Progenitor cell of endocrine pancreas (in vitro differentiated cells): ENCODE measurements at places on chromosomes 7 and 10.
A peak's percentile ranks its signal among the peaks of the same experiment; 100 is the strongest.

DNA sequence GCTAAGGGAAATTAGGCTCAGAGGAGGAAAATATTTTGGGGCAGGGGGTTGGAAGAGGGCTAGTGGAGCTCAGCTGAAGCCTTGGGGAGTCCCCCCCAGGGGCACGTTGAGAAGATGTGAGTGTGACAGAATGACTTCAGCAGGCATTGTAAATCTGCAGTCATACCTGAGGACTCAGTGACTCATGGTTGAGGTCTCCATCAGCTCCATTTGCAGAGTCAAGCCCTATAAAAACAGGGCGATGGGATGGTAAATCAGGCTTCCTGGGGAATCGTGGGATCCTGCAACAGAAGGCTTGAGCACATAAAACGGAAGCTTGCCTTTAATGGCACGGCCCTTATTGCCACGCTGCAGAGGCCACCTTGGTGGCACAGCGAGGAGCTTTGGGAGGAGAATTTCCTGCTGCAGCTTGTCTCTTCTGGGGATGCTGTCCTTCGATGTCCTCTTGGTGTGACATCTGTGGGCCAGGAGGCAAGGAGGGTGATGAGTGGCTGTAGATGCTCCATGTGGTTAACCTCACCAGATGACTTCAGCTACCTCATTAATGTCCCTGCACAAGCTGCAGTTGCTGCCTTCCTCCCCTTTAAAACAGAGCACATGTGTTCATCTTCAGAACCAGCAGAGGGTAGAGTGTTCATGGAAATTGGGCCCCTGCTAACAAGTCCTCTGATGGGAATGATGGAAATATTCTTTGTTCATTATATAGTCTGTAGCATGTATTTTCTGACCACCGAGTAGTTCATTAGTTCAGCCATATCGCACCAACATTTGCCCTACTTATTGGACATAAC, 285.9 kb downstream of the LRMDA start:
- no peak for DNase-seq

DNA sequence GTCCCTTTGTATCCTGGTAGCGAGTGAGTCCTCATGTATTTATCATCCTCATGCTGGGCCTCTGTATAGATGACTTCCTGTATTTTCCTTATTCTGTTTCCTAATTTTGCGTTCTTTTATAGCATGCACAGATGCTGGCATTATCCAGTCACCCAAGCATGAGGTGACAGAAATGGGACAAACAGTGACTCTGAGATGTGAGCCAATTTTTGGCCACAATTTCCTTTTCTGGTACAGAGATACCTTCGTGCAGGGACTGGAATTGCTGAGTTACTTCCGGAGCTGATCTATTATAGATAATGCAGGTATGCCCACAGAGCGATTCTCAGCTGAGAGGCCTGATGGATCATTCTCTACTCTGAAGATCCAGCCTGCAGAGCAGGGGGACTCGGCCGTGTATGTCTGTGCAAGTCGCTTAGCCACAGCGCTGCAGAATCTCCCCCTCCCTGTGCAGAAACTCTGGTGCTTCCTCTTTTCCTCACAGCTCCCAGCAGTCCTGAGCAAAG, 183.1 kb upstream of the PRSS58 start:
- DNase-seq = no peak

DNA sequence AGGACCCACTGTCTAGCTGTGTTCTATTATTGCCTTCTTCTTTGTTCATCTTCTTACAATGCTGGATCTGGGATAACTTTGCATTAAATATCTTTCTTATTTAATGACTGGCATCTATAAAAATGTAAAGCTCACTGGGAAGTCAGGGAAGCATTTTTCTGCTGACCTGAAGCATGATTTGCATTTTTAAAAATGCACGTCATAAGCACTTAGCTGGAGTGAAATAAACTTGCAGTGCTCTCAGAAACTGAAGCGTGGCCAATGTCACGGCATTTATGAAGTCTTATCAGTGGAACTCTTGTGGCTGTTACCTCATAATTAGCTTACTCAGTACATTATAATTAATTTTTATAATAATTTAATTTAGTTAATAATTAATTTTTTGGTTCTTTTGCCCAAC, 59.1 kb downstream of the FRMD4A start:
- no peak for DNase-seq

DNA sequence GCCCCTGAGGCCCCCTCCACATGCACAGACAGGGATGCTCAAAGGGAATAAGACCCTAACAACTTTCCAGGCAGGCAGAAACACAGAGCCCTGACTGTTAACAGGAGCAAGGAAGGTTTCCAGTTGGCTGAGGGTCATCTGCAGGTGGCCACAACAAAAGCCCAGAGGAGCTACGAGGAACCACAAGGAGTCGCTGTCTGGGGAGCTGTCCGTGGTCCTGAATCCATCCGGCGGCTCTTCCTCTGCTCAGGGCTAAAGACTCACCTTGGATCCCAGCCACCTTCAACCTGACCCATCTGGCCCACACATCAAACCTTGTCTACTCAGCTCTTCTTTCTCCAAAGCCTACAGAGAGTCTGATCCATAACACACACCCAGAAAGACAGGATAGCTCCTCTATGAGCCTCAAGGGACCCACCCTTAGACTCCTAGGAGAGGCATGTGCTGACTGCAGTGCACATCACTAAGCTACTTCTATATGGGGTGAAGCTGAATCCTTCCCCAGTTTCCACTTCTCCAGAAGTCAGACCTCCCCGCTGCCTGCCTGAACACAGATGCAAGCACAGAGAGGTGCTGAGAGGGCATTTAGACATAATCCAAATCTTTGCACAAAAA, 104.0 kb downstream of the SLIT1 start:
- peak; percentile 75 for DNase-seq

- DNase-seq = no peak
These were observed 562.9 kb downstream of the GFRA1 start for GRCh38 chr10:115710136-115710535.
